ENCODE measurements at places on chromosomes 16 and 17. TPM values are rescaled to one million over a fixed set of nuclear protein-coding genes. Genes with fewer than 3 reads are reported as not detected.

- no peak for DNase-seq
These were observed 42.4 kb downstream of the RAI1 start for GRCh38 chr17:17723354-17724261.

DNA sequence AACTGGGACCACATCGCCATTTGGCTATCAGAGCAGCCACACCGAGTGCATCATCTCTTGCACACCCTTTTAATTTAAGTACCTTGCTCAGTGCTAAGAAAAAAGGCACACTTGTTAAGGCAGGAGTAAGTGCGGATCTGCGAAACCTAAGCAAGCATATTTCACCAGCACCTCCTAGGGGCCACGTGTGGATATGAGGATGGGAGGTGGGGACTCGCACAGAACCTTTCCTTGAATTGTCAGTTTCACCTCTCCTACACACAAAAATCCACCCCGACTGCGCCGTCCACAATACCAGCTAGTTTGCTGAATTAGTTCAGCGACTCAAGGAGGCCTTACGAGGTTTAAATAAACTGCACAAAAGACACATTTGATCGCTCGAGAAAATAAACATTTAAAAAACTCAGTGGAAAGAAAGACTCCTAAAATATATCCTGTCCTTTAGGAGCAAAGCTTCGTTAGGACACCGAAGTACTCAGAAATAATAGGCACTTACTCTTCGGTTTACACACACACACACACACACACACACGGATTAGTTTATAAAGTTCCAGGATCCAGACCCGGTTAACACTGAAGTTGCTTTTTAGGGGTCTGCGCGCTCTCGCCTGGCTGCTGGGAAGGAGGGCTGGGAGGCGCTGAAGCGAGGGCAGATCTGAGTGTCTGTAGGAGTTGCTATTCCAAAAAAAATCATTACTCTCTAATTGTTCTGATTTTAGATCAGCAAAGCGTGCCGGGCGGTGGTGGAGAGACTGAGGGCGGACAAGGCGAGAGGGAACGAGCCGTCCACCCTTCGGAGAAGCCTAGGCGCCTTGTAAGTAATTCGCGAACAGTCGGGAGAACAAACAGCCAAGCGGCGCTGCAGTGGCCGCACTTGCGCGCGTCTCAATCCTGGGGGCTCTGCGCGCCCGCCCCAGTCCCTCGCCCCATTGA lies 1.0 kb upstream of the KCNJ2 start:
- DNase-seq = peak; percentile 68

DNA sequence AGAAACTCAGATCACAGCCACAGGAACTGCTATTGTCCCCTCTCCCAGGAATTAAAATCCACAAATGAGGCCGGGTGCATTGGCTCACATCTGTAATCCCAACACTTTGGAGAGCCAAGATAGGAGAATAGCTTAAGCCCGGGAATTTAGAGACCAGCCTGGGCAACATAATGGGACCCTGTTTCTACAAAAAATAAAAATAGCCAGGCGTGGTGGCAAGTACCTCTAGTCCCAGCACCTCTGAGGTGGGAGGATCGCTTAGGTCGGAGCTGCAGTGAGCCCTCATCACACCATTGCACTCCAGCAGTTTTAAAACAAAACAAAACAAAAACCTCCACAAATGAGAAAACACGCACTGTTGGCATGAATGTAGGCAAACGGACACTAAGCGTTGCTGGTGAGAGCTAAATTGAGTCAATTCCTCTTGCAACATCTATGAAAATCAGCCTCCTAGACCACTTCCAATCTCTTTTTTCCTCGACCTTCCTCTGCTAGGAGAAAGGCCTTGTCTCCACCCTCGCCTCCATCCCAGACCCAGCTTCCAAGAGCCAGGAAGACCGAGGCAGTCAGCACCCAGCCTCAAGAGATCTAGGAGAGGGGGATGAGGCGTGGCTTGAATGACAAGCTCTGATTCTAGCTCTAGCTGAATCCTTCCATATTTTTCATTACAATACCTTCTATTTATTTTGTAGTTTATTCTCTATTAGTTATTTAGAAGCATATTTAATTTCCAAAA lies 14.8 kb downstream of the TLE7 start:
- no peak for DNase-seq

GRCh38 chr17:78141437-78142118 lies 4.6 kb upstream of the C17orf99 start:
- no peak for DNase-seq

GRCh38 chr17:79008666-79009387 lies 737 bp downstream of the CANT1 start:
- DNase-seq = no peak

CBFA2T3 gene
- 14.3 TPM for total RNA-seq

Measured in lower lobe of right lung (tissue), 2 donors.